Fibroblast of skin of right biceps (primary cell): ENCODE measurements at places on chromosomes 11 and 22.

DNA sequence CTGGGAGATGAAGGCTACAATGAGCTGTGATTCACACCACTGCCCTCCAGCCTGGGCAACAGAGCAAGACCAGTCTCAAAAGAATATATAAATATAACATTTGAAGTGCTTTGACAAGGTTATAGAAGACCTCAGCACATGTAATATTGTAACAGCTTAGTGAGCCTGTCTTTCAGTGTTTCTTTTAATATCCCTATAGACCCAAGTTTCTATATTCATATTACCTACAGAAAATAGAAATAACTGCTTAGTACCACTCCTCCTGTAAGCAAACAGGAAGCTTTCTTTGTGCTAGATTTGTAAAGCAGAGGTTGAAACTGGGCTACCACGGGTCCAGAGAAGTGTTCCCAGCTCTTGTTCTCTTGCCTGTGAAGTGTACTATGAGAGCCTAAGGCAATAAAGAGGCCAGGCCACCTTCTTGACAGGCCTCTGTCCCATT is 68.2 kb downstream of the PPP2R1B start:
- no peak for DNase-seq

DNA sequence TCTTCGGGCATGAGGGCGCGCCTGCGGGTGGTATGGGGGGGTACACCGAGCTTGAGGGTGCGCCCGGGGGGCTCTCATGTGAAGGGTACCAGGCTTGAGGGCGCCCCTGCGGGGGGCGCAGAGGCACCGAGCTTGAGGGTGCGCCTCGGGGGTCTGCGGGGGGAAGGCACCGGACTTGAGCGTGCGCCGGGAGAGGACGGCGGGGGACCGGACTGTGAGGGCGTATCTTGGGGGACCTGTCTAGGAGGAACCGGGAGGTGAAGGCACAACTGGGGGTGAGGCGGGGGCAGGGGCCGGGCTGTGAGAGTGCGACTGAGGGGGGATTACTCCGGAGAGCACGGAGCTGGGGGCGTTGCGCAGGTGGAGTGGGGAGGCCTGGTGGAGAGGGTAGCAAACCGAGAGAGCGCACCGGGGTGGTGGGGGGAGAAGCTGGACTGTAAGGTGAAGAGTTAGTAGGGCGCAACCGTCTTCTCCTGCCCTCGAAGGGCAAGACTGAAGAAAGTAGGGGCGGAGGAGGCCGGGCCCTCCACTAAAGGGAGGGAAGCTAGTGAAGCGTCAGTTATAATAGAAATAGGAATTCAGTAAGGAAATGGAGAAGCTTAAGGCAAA is 1.1 kb upstream of the DDX6 start:
- peak; percentile 9 for DNase-seq

GRCh38 chr11:134518616-134519389 is 106.8 kb upstream of the B3GAT1 start:
- DNase-seq: no peak

DNA sequence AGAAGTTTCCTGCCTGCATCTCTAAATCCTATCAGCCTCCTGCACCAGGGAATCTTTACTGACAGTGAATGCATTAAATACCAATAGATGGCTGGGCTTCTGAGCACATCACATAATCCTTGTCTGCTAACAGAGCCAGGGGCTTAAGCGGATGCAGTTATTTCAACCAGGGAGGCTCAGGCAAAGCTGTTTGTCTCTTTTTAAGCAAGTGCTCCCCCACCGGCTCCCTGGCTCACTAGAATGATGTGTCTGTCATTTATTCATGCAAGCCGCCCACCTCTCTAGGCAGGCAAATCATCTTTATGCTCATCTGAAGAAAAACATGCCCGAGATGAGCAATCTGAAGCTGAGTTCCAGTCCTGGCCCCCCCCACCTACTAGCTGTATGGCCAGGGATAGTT is 182.3 kb downstream of the TENM4 start:
- no peak for DNase-seq

DNA sequence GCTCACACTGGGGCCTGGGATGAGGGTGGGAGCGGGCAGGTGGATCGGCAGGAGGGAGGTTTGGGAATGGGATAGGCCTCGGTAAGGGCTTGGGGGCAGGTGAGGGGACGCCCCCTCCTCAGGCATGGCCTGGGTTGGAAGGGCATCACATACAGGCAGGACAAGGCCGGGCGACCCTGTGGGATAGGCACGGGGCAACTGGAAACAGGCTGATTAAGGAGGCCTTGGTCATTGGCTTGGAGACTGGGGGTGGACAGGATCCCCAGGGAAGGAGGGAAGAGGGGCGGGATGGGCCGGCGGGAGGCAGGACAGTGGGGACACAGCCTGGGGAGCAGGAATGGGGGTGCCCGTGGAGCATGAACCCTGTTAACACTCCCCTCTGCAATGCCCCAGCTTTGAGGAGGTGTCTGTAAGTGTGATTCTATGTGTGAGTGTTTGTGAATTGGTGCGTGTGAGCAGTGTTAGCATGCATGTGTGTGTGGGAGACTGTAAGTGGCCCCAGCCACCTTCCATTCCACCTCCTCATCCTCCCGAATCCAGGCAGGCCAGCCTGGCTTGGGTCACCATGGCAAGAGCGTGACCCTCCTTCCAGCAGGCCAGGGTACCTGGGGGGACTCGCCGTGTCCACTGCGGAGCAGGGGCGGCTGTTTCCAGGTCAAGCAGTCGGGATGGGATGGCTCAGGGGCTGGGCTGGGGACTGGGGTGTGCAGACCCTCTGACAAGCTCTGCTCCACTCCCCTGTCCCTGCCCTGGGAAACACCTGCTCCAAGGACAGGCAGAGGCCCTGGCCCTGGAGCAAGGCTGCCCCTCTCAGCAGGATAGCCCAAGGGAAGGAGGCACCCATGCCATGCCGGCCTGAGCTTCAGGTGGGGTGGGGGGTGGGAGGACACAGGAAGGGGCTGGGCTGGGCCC is 3.4 kb upstream of the PIM3 start:
- no peak for DNase-seq

DNA sequence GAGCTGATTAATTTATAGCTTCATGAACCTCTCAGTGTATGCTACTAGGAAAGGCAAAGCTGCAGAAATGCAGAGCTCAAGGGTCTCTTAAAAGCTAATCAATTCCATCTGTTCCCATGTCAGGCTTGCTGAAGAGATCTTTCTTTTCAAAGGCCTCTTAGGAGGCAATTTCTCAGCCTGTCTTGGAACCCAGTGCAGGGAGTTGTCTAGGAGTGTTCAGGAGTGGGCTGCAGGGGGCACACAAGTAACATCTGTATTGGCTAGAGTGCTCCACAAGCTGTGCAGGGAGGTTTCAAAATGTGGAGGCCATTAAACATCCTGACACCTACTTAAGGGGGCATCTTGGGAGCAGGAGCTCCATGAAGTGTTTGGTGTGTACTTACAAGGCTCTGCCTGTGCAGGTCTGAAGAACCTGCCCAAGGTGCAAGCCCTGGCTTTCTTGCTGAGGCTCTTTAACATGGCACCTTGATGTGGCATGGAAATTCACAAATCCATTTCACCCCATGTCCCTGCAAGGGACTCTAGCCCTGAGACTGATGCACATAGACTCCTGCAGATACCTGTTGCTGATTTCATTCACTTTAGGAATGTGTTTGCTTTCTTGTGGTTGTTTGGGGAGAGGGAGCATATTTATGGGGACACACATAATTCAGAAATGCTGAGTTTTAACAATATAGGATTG is 134.7 kb downstream of the ME3 start:
- DNase-seq: peak; percentile 29

DNA sequence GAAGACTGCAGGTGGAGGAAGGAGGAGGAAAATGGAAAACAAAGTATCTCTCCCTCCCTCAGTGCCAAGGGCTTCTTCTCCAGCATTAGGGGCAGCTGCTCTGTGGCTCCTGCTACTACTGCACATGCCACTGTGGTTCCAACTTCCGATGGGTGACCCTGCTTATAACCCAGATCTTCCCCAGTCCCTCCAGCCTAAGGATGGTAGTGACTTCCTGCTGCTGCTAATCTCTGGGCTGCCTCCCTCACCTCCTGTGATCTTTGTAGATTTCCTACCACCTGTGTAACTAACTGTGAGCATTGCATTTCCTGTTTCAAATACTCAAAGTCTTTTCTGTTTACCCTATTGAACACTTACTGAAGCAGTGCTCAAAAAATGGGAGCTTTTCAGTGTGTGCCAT is 28.7 kb upstream of the TRPC6 start:
- DNase-seq: no peak

GRCh38 chr22:21938906-21939305 is 13.7 kb downstream of the PPM1F start:
- no peak for DNase-seq

DNA sequence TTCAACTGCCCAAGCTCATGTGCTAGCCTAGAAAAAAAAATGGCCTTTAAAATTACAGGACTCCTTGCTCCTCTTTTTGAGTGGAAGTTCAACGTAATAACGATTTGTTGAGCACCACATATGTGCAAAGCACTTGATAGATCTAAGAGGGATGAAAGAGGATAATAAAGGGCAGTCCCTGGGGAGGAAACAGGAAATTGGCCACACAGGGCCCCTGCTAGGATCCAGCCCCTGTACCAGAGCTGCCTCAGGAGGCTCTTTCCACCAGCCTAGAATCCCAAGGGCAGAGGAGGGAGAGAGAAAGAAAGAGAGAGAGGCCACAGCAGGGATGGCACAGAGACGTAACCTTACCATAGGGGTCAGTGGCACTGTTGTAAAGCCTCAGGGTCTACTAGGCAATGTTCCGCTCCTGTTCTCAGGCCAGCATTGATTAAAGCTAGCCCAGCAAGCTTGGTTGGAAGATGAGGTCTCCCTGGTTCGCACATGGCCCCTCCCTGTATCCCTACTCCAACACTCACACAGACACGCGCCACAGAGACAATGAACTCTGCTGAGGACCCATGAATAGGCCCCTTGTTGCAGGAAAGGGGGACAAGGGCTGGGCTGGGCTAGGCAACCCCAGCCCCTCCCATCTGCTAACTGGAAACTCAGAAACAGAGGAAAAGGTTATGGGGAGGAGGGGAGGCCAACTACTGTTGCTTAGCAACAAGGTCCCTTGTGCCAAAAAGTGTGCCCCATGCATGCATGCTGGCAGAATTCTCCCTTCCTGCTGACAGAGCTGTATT is at the start of gene TMPRSS5:
TMPRSS5 (minus strand) TSS at position 438 of the 785 bp plus-strand sequence; CDS start at position 354, 84 bp downstream.
- DNase-seq: no peak

GRCh38 chr11:62409831-62410230 is 9.0 kb upstream of the SCGB1A1 start:
- DNase-seq: no peak

DNA sequence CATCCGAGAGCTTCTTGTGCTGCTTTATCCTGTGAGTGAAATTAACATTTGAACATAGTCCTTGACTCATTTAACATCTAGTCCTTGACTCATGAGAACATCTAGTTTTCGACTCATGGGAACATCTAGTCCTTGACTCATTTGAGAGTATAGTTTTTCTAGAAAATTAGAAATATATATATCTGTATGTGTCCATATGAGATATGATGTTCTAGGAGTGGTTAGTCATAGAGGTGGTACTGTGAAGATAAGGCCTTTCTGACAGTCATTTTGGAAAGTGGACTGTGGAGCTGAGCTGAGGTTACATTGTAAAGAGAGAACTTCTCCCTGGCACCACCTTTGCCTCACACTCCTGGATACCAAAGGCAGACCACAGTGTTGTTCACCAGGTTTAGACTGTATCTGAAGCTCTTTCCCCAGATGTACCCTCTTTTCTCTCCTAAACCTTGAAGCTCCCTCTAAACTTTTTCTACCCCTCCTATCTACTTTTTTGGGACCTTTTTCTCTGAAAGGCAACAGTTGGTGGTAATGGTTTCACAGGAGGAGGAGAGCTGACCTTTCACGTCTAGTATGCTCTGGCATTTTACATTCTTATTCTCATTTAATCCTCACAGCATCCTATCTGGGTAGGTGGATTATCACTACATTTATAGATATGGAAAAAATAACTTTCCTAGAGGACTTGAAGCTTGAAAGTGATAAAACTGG is 67.2 kb downstream of the PPP2R1B start:
- no peak for DNase-seq

GRCh38 chr11:10686311-10686710 is 7.2 kb downstream of the IRAG1 start:
- DNase-seq: no peak
